Fibroblast of lung (primary cell): ENCODE measurements at places on chromosomes 6 and 20. TPM values are rescaled to one million over a fixed set of nuclear protein-coding genes. Genes with fewer than 3 reads are reported as not detected.

The GJA1 gene
- 154 and 209 TPM in 2 replicates for total RNA-seq

DNA sequence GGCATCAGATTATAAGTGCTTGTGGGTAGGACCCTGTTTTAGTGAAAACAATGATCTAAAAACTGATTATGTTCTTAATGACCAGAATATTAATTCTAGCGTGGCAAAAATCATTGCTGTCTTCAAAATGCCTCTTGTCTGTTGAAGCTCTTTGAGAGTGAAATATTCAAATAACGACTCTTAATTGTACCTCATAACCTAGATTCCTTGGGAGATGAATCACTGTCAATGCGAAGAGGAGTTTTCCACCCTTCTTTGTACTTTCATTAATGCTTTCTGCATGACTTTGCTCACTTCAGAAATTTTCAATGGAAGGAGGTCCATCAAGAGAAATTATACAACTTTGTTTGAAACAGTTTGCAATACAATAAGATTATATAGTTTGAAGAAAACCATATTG, 71.5 kb downstream of the CRYBG1 start:
- no peaks in the 10 kb centered on the region for H3K4me1 ChIP-seq
- no peak overlapping the region for H3K27ac ChIP-seq
- no peak overlapping the region for H3K4me3 ChIP-seq

The TMEM217 gene
- 4.0 and 4.9 TPM in 2 replicates for total RNA-seq

DNA sequence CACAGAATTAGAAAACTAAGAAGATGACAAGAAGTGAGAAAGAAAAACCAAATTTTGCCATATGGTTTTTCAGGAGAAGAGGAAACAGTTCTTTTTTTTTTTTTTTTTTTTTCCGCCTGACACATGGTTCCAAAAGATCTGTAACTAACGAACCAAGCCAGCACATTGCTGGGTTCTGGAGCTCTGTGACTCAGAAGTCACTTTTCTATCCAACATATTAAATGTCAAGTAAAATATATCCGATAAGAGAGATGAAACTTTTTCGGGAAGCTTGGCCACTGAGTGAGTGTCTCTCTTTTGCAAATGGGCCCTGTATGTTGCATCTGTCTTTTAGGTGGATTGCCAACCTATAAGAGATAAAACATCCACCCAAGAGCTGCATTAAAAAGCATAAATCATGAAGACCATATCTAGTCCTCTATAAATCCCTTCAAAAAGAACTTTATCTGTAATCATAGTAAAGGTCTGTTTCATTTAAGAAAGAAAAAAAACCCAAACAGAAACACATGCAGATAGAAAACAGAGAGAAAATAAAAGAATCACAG, 4.6 kb downstream of the METTL24 start:
- no peak overlapping the region for H3K4me3 ChIP-seq
- H3K4me1 ChIP-seq, result no peaks in the 10 kb centered on the region
- peaks cover 8% of the 10 kb centered on the region for H3K27me3 ChIP-seq
- no peak overlapping the region for H3K27ac ChIP-seq

DNA sequence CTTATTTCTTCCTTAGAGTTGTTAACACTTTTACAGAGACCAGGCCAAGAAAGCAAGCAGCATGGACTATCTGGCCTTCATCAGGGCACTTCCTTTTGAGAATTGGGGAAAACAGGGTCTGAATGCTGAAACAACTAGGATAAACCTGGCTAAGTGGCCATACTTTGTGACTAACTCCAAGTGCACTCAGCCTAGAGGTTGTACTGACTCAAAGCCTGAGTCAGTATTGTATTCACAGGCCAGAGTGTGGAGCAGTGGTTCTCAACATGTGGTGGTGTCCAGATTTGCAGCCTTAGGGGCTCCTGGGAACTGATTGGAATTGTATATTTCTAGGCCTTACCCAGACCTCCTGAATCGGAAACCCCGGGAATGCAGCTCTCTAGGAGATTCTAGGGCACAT, 20.1 kb downstream of the SEC23B start:
- no peak overlapping the region for H3K4me3 ChIP-seq
- peak; percentile 60 for DNase-seq
- H3K27me3 ChIP-seq, result no peaks in the 10 kb centered on the region
- H3K36me3 ChIP-seq, result peaks cover 8% of the 10 kb centered on the region

DNA sequence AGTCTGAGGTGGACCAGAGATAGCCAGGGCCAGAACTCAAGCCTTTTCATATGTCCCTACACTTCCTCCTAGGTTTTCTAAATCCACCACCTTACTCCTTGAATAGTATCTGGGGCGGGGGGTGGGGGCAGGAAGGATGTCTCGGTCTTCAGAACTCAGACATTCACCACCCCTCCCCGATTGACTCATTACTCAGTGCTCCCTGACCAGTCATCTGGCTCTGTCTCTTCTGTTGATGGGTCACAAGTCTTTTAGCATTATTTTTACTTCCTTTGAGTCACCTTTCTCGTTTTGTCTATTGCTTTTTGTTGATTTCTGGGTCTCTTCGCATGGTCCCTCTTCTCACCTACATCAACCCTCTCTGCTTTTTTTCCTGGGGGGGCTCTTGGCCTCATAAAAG, 23.3 kb downstream of the NOX3 start:
- no peak overlapping the region for H3K4me3 ChIP-seq
- no peaks in the 10 kb centered on the region for H3K36me3 ChIP-seq
- DNase-seq, result no peak
- no peaks in the 10 kb centered on the region for H3K27me3 ChIP-seq

GRCh38 chr6:104003803-104004516, 855.8 kb downstream of the HACE1 start:
- H3K4me3 ChIP-seq, result no peak overlapping the region
- no peak overlapping the region for H3K27ac ChIP-seq
- H3K36me3 ChIP-seq, result no peaks in the 10 kb centered on the region
- no peaks in the 10 kb centered on the region for H3K4me1 ChIP-seq
